Activated CD8-positive, alpha-beta memory T cell treated with anti-CD3 and anti-CD28 coated beads for 24 hours (primary cell): ENCODE measurements at places on chromosomes 1 and 21.

GRCh38 chr1:153610334-153610733 is 2.6 kb downstream of the S100A16 start:
- DNase-seq: no peak

DNA sequence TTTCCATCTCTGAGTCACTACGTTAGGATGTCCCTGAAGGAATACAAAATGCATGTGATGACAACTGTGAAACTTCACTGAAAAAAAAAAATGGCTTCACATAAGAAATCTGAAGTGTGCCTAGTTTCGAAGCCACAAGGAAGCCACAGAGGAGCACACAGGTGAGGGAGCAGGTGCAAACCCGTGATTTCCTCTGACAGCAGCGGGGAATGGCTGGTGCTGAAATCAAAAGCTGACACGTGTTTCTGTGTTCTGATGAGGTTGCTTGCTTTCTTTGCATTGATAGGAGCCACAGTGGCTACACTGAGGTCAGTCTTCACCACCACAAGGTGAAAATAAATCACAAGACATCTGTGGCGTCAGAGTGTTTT is 105.7 kb upstream of the TLR5 start:
- DNase-seq: peak; percentile 53

GRCh38 chr1:2633366-2633935 is 635 bp upstream of the MMEL1 start:
- no peak for DNase-seq

DNA sequence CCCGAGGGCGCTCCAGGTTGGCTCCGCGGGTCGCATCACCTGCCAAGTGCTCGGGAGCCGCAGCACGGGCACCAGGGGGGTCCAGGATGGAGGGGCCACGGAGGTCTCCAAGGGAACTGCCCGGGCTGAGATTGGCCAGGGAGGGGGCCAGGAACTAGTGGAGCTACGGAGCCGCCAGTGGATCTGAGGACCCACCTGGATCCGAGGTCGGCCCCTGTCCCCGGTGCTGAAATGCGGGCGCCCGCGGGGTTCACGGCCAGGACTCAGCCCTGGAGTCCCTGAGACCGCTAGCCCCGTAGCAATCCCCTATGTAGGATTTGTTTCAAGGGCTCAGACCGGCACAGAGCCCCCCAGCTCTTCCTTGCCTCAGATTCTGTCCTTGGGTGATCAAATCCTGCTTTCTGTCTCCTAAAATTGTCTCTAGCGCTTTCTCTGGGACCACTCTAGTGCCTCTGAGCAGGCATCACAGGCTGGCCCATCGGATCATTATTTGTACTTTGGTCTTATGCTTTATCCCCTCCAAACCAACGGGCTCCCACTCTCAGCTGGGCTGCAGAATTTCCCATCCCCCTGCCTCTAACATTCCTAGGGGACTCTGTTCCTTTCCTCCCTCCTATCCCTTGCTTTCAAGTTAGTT is 27.3 kb downstream of the KIAA2013 start:
- no peak for DNase-seq

GRCh38 chr1:215517441-215517891 is 49.6 kb upstream of the KCTD3 start:
- DNase-seq: no peak

GRCh38 chr1:15965228-15965767 is 10.6 kb downstream of the ZBTB17 start:
- DNase-seq: no peak

- no peak for DNase-seq
These were observed 21.5 kb upstream of the ST6GALNAC3 start for GRCh38 chr1:76053021-76053420.

DNA sequence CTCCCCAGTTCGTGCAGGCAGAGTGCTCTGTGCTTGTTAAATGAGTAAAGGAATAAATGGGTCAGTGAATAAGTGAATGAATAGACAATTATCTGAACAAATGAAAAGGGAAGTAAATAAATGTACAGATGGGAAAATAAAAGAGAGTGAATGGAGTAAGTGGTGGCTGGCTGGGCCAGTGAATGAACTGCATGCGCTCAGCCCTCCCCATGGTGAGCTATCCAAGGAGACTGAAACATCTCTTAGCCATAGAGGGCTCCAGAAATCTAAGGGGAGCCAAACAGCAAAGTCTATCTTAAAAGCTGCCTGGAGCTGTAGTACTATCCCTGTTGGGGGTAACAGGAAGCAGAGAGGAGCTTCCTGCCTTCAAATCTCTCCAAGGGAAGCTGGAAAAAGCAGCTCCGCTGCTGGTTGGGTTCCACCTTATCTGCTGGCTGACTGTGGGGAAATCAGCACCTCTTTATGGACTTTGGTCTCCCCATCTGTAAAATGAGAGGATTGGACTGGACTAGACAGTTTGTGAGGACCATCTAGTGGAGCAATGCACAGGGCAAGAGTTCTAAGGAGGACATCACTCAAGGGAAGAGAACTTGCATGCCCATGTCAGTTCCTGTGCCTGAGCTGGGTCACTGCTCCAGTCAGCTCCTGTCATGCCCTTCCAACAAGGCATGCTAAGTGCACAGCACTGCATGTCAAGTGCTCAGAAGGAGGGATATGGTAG is 77.9 kb downstream of the TRABD2B start:
- no peak for DNase-seq

GRCh38 chr1:96979304-96980268 is 258.0 kb downstream of the PTBP2 start:
- no peak for DNase-seq

DNA sequence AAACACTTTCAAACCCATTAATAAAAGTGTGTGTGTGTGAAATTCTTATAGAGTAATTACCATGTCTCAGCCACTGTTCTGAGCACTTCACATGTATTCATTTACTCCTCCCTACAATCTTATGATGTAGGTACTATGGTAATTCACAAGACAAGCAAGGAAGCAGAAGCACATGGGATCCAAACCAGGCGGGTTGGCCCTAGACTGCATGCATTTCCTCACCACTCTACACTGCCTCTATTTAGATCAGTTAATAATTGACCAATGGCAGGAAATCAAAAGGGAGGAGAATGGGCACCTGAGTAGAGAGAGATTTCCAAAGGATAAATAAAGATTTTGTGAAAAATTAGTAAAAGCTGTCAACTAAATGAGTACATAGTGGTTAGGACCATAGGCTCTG is 15.7 kb downstream of the MAP3K21 start:
- DNase-seq: no peak

GRCh38 chr1:236768601-236769000 is 26.5 kb upstream of the MTR start:
- no peak for DNase-seq

DNA sequence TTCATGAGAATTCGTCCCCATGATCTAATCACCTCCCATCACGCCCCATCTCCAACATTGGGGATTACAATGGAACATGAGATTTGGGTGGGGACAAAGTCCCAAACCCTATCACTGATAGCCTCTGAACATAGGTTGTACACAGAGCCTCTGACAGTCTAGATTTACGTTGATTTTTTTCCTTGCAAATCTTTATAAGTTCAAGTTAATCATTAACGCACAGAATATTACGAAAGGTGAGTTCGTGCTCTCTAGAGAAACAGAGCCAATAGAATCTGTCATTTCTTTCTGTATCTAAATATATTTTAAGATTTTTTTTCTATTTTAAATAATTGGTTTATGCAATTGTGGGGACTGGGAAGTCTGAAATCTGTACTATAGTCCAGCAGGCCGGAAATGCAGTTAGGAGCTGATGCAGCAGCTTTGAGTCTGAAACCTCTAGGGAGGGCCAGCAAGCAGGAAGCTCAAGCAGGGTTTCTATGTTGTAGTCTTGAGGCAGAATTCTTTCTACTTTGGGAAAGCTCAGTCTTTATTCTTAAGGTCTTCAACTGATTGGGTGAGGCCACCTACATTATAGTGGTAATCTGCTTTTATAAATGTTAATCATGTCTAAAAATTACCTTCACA is 61.0 kb downstream of the SELENOF start:
- no peak for DNase-seq

GRCh38 chr1:38117444-38117887 is 70.9 kb upstream of the POU3F1 start:
- no peak for DNase-seq

DNA sequence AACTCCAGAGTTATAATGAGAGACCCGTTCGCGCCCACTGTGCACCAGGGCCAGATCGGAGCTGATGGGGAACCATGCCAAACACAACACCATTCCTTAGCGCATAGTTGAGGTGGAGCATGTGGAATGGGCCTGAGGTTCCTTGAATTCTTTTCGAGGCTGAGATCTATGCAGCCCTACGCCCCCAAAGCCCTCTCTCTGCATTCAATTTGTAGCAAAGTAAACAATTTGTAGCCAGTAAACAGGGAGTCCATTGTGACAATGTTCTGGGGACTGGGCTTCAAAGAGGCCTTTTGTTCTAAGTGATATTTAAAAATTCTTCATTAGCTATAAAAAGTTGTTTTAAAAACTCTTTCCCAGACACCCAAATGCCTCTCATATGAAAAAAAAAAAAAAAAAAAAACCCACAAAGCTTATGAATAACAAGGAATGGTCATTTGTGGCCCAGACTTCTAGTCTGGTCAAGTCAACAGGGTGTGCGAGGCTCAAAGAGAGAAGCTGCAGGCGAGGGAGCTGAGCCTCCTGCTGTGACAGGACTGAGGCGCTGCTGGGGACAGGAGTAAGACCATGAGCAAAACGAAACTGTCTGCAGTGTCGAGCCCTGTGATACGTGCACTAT is 30.6 kb upstream of the KCNE2 start:
- no peak for DNase-seq

GRCh38 chr21:45949928-45950739 is 31.4 kb upstream of the COL6A1 start:
- DNase-seq: no peak

DNA sequence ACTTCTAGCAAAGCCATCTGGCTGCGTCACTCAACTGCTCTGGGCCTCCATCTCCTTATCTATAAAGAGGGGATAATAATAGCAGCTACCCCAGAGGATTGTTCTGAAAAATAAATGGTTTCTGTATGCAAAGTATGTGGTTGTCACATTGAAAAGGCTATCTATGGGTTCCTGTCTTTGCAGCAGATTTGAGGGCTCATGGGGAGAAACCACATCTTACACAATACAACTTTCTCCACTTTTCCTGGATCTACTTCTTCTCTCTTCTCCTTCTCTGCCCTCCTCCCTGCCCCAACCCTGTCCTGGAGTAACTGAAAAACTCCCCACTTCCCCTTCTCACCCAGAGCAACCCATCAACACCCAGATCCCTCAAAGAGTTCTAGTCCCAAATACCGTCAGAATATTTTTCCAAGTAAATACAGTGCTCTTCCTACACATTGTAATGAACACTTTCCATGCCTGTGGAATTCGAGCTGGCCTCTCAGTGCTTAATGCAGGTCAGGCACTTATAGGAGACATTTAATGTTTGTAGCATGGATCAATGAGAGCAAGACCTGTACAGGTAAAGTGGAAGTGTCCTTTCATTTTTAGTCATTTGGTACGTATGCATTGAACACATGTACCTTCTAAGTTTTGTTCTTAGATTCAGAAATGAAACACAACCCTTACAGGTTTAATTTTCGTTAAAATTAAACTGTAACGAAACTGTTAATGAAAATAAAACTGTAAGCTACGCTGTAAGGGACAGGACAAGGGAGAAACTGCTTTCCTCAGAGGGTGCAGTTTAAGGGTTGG is 131.9 kb downstream of the AK5 start:
- no peak for DNase-seq

GRCh38 chr1:41528106-41528505 is 43.6 kb upstream of the EDN2 start:
- no peak for DNase-seq

DNA sequence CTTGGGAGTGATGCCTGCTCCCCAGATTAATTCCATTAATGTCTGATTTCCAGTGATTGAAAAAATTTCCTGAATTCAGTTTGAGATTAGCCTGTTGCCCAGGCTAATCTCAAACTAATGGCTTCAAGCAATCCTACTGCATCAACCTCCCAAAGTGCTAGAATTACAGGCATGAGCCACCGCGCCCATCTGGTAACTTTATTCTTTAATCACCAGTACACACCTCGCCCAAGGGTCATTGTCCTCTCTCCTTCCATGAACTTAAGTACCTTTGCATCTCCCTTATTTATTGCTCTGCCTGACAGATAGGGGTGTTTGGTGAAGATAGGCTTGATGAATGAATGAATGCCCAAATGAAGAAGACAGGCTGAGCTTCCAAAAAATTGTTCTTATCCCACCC is 366.5 kb downstream of the SIPA1L2 start:
- DNase-seq: no peak

- DNase-seq: no peak
These were observed 103.8 kb downstream of the EPHB2 start for GRCh38 chr1:22814176-22815042.

DNA sequence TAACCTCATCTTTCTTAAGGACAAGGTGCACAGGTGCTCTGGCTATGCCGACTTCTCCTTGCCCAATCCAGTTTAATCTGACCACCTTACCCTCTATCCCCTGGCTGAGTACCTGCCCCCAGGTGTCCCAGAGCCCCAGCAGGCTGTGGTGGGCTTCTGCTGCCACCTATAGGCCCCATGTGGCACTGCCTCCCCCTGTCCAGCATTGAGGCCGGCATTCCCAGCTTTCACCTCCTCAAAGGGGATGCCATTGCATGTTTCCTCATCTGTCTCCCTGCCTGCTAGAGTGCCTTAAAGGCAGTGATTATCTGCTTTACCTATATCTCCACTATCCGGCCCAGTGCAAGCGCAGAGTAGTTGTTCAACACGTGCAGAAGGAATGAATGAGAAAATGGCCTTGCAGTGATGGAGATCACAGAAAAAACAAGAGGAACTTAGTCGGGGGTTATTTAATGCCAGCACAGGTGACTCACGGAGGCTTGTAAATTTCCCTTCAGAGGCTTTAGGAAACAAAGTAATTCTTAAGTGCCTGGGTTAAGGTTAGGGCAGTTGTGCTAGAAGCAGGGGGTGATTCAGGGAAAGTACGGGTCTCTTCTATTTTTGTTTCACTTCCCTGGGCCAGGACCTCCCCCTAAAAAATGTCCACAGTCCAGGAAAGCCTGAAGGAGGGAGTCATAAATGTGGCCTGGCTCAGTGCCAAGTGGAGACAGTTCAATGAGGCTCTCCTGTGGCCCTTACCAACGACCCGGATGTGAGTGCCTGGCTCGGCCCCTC is 131.8 kb upstream of the NGF start:
- peak; percentile 70 for DNase-seq

GRCh38 chr1:161200992-161201835 is 953 bp upstream of the NDUFS2 start:
- no peak for DNase-seq
